Placental epithelial cell (primary cell): ENCODE measurements at places on chromosomes 3 and 15. TPM values are rescaled to one million over a fixed set of nuclear protein-coding genes. Genes with fewer than 3 reads are reported as not detected.

The PLA2G4B gene
- 0.33 and 2.0 TPM in 2 replicates for total RNA-seq

The TMEM212 gene
- 0.22 TPM in 1 of 2 replicates, not detected in the other for total RNA-seq

The MEX3B gene
- 5.1 and 6.7 TPM in 2 replicates for total RNA-seq

The GPR15 gene
- not detected in 2 replicates for total RNA-seq

The SERPINI2 gene
- total RNA-seq, result not detected in 2 replicates

The HERC2 gene
- total RNA-seq, result 36.1 and 51.4 TPM in 2 replicates
